RWPE2 (cell line): ENCODE measurements at places on chromosomes 5 and 9.

DNA sequence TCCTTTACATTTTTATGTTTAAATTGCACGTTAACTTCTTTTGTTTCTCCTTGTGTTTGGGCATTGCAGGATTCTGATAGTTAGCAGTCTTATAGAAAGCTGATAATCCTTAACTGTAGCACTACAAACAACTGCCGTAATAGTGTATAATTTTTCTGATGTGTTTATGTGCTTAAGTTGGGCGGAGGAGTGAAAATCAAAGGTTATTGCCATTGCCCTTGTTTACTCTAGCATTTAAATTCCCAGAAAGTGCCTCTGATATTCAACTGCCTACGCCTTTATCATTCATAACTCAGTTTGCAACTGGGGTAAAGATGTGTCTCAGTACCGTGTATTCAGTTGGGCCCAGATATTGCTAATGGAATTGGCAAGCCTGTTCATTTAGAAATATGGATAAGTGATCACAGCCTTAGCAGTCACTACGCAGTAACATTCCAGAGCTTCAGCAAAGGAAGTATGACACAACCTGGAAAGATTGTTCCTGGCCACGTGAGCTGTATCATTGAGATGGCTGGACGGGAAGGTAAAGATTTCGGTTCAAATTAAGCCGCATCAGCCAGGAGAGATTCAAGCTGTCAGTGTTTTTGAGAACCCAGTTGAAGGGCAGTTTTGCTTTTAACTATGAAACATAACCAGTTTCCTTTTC is 28.1 kb upstream of the LRRTM2 start:
- DNase-seq, result no peak

- no peak for DNase-seq
Observed at GRCh38 chr5:112436144-112436543, 17.1 kb upstream of the EPB41L4A start.

DNA sequence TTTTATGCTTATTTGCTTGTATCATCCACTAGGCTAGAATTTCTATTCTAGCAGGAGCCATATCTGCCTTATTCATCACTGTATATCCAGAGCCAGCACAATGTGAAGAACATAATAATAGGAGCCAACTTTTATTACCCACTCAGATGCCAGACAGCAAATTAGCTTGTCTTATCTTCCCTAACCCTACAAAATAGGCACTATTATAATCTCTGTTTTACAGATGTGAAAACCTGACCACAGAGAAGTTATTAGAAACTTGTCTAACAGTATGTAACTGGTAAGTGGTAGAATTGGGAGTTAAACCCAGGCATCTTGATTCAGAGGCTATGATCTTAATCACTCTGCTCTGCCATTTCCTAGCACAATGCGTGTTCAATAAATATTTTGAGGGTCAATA is 579.5 kb downstream of the CAAP1 start:
- no peak for DNase-seq

- DNase-seq, result no peak
Observed at GRCh38 chr5:157952374-157952685, 93.4 kb upstream of the CLINT1 start.

- no peak for DNase-seq
Observed at GRCh38 chr5:78738693-78739300, 90.2 kb upstream of the LHFPL2 start.

DNA sequence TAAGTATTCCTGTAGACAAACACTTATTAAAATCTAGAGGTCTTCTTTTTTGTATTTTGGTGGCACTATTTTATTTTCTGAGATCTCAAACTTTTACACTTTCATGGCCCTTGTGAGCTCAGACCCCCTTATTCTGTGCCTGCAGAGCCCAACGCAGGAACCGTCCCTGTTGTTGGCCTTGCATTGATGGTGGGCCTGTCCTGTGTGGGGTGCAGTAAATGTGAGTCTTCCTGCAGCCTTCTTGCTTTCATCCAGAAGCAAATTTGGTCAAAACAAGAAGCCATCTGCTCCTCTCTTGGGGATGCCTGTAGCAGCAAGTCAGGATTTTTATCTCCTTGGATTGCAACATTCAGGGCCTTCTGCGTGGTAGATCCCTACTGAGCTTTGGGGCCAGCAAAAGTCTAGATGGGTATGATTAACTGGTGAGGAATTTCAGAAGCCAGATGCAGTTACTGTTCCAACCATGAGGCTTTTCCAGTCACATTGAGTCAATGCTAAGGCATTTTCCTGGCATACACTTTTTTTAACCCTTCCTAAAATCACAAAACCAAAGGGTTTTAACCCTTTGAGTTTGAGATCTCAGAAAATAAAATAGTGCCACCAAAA is 31.7 kb downstream of the BASP1 start:
- DNase-seq, result peak; percentile 78

DNA sequence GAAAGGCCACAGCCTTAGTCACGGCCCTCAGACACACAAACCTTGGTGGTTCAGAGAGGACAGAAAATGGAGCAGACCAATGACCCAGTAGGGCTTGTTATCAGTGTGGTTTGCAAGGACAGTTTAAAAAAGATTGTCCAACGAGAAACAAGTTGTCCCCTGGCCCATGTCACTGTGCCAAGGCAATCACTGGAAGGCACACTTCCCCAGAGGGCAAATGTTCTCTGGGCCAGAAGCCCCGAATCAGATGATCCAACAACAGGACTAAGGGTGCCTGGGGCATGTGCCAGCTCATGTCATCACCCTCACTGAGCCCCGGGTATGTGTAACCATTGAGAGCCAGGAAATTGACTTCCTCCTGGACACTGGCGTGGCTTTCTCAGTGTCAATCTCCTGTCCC is 950.1 kb upstream of the CTNND2 start:
- no peak for DNase-seq

- DNase-seq, result no peak
Observed at GRCh38 chr5:125574491-125575044, 828.1 kb upstream of the ZNF608 start.

- DNase-seq, result peak; percentile 34
Observed at GRCh38 chr9:121861501-121862180, 210.2 kb downstream of the DAB2IP start.

- DNase-seq, result no peak
Observed at GRCh38 chr5:20524991-20525529, 537.1 kb upstream of the CDH18 start.

GRCh38 chr9:28758341-28758740 is 1185.1 kb upstream of the C9orf72 start:
- no peak for DNase-seq

GRCh38 chr5:151591144-151591819 is at the start of gene FAT2:
Gene FAT2 (minus strand): TSS chr5:151591331. CDS start chr5:151568931, 22,400 bp downstream.
- DNase-seq, result no peak

GRCh38 chr5:38197118-38197517 is 61.2 kb upstream of the EGFLAM start:
- no peak for DNase-seq

- no peak for DNase-seq
Observed at GRCh38 chr5:52789378-52789777, 1.7 kb downstream of the ITGA1 start.

GRCh38 chr5:174157048-174157447 is 111.5 kb downstream of the NSG2 start:
- no peak for DNase-seq

- DNase-seq, result no peak
Observed at GRCh38 chr9:33719581-33720374, 75.6 kb upstream of the PRSS3 start.

DNA sequence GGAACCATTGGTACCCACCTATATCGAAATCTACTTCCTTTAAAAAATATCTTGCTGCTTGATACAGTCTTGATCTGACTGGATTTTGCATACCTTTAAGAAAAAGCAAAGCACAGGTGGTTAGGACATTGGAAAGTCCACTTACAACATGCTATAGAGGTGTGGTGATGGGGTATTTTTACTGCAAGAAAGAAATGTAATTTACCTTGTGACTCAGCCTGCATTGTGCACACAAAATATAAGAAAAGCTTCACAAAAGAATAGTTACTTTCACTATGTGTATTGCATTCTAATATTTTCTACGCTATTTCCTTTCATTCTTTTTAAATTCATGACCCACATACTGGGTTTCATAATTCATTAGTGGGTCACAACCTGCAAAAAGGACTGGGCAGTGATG is 236.2 kb upstream of the RASEF start:
- no peak for DNase-seq

- DNase-seq, result no peak
Observed at GRCh38 chr9:131960311-131960710, 119.4 kb downstream of the MED27 start.

GRCh38 chr5:14035859-14036503 is 91.5 kb upstream of the DNAH5 start:
- DNase-seq, result peak; percentile 93

GRCh38 chr5:135386096-135386495 is 12.9 kb downstream of the MACROH2A1 start:
- peak; percentile 88 for DNase-seq

DNA sequence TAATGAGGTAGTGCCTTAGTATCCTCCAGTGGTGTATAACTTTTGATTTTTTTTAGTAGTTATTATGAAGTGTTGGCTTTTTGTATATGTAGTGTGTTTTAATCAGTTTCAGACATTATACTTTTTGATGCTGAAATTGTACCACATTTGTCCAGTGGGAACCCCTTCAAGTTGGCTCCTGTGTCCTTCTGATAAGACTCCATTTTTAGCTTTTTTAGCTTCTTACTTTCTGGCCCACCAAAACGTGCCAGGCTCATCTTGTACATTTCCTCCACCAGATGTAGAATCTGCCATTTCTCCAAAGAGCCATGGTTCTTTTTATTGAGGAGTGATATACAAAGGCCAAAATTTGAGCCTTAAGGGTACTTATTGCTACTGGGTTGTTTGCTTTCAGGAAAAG is 84.4 kb downstream of the PBX3 start:
- DNase-seq, result no peak

DNA sequence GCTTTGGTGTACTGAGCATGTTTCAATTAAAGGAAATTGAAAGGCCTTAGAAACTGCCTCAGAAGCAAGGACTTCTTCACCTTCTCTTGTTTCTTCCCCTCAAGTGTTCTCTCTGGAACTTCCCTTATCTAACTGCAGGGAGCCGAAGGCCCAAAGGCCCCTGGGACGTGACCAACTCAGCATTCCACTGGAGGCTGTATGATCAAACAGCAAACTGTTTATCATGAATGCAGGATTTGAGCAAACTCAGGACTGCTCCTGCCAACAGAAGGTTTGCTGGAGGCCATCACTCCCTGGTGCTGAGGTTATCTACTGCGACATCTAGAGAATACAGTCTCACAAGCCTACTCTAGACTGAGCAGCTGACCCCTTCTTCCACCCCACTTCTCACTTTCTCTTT is 4.8 kb upstream of the CDH10 start:
- DNase-seq, result no peak

DNA sequence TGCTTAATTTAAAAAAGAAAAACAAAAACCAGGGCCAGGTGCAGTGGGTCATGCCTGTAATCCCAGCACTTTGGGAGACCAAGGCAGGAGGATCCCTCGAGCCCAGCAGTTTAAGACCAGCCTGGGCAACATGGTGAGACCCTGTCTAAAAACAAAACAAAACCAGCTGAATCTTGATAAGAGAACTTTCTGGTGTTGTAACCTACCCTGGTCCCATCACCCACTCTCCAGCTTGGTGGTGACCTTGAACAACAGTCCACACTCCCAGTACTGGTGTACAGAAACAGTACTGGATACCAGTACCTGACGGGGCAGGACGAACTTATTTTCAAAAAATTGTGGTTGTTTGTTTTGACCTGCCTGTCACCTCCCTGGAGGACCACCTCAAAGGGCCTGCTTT is 30.9 kb downstream of the CLTA start:
- no peak for DNase-seq

GRCh38 chr5:63245271-63245670 is 666.7 kb downstream of the LRRC70 start:
- no peak for DNase-seq

- DNase-seq, result peak; percentile 87
Observed at GRCh38 chr5:176611435-176611834, 1.5 kb upstream of the GPRIN1 start.

DNA sequence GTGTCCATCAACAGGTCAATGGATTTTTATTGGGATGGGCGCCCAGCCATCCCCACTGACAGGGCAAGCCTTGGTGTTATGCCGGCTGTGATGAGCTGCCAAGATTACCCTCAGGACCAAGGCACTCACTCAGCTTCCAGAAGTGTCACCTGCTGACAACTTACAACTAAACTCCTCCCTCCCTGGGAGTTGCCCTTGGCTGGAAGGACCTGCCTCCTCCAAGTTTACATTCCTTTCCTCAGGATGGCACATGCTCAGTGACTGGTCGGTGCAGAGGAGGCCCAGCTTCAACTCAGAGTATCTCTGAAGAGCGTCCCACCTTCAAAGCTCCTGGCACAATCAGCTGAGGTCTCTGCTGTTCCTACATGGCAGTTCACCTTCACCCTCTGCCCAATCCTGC is 52.5 kb upstream of the ZBTB43 start:
- DNase-seq, result no peak

DNA sequence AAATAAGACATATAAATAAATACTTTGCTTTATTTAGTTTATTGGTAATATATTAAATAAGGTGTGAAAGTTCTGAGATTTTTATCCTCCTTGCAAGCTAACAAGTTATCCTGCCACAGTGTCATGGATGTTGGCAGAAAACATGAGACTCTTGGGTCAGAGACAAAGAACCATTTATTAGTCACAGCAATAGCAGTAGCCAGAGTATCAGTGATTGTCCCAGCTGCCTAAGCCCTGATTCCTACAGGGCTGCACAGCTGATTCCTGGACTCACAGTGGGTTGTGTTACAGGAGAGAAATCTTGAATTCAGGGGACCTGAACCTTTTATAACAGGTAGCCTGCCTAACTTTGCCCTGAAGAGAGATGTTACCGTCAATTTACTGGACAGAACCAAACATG is 304.5 kb upstream of the ZNF608 start:
- DNase-seq, result no peak

- DNase-seq, result no peak
Observed at GRCh38 chr5:145853781-145854376, 18.7 kb upstream of the PRELID2 start.

GRCh38 chr5:28499766-28500290 is 1461.4 kb upstream of the CDH9 start:
- no peak for DNase-seq

DNA sequence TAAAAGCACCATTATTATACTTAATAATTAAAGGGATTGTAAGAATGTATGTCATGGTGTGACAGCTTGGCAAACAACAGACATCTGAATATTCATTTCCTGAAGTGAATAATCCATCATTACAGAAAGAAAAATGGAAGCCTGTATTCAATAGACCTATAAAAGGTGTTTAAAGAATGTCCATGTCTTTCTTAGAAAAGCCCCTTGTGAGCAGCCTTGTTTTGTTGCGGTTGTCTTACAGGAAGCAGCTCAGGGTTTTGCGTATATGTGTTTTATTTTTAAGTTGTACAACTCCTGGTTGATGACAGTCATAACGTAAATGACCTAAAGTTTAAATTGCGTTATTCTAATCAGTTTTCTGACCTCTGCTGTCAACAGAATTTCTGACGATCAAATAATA is 53.8 kb downstream of the CAST start:
- DNase-seq, result no peak

- peak; percentile 92 for DNase-seq
Observed at GRCh38 chr5:33049842-33050241, 338.7 kb downstream of the NPR3 start.

- DNase-seq, result no peak
Observed at GRCh38 chr5:107821288-107821687, 150.6 kb upstream of the EFNA5 start.
